Cardiac septum (tissue), 1 donor: ENCODE measurements at places on chromosomes 4 and X. TPM values are rescaled to one million over a fixed set of nuclear protein-coding genes. Genes with fewer than 3 reads are reported as not detected.

DNA sequence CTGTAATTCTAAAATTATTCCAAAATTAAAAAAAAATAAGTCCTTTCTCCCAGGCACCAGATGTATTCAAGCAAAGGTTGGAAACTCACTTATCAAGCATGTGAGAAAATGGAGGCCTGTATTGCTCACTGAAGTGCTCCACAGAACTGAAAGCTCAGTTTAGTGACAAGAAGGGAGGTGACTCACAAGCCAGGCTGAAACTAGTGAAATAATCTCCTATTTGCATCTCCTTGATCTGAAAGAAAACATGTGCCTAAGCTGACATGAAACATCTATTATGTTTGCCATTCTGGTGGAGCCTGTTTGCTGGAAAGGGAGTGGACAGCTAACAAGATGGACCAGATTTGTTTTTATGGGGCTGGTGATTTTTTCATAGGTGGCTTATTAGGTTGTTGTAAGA, 54.0 kb upstream of the AMELX start:
- DNase-seq = no peak

DNA sequence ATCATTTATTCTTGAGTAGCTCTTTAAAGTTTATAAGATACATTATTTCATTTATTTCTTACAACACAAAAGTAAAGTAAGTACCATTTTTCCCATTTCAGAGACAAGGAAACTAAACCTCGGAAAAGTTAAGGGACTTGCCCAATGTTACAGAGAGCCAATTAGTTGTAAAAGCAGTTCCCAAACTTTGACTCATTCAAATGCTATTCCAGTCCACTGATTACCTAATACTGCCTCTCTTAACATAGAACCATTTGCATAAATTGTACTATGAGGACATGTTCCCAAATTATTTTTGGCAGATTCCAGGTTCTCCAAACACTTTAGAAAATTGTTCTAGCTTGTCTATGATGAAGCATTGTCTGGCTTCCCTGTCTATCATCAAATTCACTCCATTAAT, 45.6 kb upstream of the GRIA3 start:
- DNase-seq = no peak

DNA sequence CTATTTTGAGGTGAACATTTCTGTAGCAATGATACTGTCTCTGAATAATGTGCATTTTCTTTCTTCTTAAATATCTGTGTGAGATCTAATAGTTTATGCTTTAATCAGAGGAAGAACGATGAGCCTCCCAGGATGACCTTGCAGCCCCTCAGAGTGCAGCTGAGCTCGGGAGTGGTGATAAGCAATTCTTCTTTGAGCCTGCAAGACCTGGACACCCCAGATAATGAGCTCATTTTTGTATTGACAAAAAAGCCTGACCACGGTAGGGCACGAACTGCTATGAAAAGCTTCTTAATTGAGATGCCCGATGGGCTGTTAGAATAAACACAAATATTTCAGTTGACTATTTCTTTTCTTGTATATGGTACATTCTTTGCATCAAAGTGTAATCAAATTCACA, 105.0 kb upstream of the ANXA3 start:
- no peak for DNase-seq

The FGA gene
- not detected for total RNA-seq

The SMARCAD1 gene
- 11.8 TPM for total RNA-seq

DNA sequence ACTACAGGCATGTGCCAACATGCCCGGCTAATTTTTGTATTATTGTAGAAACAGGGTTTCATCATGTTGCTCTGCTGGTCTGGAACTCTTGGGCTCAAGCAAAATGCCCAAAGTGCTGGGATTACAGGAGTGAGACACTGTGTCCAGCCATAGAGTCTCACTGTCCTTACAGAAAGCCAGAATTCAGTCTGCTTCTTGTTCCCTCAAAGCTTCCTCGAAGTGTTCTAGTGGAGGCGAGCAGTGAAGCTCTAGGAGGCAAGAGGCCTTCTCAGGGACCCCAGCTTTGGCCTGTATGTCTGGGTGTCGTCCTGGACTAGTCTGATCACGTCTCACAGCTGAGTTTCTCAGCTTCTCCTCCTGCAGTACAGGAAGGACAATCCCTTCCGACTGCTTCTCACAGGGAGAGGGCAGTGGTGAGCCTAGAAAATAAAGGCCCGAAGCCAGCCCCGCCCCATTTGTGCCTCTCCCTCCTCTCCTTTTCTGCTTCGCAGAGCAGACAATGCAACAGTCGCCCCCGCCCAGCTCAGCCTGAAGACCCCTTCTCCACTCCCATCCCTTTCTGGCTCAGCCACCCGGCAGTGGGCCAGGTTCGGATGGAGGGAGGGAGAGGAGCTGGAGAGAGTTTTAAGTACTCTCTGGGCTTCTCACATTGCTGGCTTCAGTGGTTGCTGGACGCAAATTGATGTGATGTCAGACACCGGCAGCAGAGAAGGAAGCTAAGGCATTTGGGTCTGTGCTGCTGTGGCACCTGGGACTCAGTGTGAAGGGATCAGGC, 11.1 kb upstream of the FAM3A start:
- DNase-seq = no peak

The PPA2 gene
- 81.6 TPM for total RNA-seq

The MAGEA1 gene
- not detected for total RNA-seq

The CXCL8 gene
- 1.2 TPM for total RNA-seq

The COL4A6 gene
- 6.1 TPM for total RNA-seq

- no peak for DNase-seq
These were observed 171.7 kb downstream of the ADAMTS3 start for GRCh38 chr4:72397314-72397713.

The PABPC1L2B gene
- not detected for total RNA-seq

DNA sequence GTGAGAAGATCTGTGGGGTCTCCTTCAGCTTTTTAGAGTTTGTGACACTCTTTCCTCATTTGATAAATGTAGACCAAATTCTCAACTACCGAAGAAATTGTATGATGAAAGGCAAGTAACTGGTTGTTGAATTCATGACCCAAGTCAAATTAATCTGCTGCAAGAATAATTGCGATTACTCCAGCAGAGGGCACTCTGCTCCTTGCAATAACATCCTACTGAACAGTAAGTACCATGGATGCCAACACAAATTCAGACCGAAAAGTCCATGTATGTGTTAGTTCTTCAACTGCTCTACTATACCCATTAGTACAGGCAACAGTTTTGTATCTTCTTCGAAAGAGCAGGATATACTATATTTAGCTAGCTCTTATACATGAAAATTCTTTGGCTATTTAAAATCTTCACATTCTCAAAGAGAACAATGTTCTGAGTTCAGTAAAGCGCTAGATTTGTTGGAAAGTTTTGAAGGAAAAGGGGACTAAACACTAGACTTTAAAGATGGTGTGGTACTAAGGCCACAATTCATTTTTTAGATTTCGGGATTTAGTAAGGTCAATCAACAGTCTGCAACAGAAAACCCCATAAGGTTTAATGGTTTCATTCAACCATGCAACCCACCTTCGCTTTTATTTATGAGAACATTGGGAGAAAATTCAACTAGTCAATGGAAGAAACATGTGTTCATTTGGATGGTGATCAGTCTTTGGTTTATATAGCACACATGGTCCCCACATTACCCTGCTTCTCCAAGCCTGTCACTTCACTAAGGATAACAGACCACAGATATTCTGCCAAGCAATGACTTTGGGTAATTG, 105.4 kb upstream of the TBC1D9 start:
- no peak for DNase-seq

The ARL9 gene
- total RNA-seq = not detected

GRCh38 chr4:94519925-94520789, 68.4 kb downstream of the PDLIM5 start:
- DNase-seq = no peak

- no peak for DNase-seq
These were observed 261.4 kb downstream of the DHX15 start for GRCh38 chr4:24322995-24323394.

The MID1 gene
- total RNA-seq = 35.7 TPM

DNA sequence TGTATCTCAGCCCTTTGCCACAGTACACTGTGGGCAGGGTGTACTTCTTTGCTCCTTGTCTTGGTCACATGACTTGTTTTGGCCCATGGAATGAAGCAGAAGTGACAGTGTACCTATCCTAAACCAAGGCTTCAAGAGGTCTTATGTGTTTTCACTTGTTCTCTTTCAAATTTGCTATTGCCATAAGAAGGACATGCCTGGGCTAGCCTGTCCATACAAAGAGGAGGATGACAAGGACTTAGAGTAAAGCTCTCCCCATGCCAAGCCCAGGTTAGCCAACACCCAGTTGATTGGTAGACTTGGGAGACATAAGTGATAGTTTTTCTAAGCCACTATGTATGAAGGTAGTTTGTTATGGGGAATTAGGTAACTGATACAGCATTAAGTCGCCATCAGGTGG, 141.1 kb upstream of the MID1 start:
- no peak for DNase-seq

The VEGFC gene
- total RNA-seq = 15.0 TPM

- no peak for DNase-seq
These were observed 223.0 kb upstream of the GATB start for GRCh38 chr4:151983854-151984253.

GRCh38 chr4:16271411-16271810, 45.1 kb upstream of the TAPT1 start:
- DNase-seq = no peak

DNA sequence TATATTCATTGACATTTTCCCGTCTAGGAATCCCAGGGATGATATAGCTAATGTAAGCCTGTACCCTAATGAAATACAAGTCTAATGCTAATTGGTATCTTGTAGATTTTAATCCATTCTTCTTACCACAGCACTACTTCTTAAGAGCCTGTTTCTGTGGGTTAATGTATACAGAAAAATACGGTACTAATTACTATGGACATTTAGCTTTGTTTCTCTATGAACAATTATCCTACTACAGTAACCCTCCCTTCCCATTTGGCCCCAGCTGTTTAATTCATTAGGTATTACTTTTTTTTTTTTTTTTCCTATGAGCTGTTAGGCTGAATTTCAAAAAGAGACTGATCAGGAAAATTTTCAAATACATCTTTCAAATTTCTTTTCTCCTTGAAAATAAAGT, 245.1 kb upstream of the SLC7A11 start:
- no peak for DNase-seq

DNA sequence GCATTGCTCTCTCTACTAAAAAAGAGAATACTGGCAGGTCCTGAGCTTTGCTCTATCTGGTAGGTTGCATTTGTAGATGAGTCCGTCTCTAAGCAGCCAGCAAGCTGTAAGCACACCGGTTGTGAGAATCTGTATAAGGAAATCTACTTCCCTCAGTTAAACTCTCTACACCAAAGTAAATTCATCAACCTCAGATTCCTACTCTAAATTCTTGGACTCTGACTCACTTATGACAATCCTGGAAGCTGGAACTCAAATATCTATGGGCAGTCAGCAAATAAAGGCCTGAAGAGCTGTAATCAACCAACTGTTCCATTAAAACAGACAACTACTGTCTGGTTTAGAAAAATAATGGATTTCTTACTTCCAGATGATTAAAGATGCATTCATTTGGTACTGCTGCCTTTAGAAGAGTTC, 37.9 kb downstream of the FAT1 start:
- no peak for DNase-seq

The AFM gene
- total RNA-seq = not detected

DNA sequence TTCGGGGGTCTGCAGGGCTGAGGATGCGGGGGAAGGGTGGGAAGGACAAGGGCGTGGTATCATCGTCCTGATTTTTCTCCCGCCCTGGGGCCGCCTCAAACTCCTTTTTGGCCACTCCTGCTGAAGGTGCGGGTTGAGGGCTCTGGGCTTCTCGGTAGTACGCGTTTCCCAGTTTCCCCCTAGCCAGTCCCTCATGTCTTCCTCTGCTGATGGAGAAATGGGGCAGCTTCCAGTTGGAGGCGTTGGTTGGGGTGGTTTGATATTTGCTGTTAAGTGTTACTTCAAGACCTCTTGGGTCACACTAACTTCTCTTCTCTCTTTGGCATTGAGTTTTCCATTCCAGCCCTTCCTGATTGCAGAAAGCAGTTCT, 482 bp downstream of the GSTCD start:
- DNase-seq = no peak

The UCHL1 gene
- total RNA-seq = 76.8 TPM

GRCh38 chr4:186347743-186348142, 81.8 kb downstream of the F11 start:
- no peak for DNase-seq

DNA sequence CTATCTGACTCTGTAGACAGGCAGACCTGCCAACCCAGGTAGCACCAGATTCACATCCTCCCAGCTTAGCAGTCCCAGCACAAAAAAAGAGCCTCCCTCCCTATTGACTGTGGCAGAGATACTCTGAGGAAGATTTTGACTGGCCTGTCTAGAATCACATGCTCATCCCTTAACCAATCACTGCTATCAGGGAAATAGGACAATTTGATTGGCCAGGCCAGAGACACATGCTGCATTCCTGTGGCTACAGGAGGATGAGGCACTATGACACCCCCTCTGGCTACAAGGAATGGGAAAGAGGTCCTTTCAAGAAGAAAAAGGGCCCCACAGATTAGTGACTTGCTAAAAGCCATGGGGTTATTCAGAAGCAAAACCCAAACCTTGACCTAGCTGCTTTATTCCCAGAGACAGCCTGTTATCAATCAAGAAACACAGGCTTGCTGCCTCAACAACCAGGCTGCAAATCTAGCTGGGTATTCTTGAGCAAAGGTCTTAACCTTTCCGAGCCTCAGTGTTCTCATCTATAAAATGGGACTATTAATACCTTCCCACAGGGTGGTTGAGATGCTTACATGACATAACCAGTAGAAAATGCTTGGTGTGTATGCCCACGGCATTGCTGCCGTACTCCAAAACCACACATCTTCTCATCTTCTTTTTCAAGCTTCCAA, 147.6 kb downstream of the BCOR start:
- DNase-seq = no peak
